ENCODE measurements at places on chromosomes 3 and 15. TPM values are rescaled to one million over a fixed set of nuclear protein-coding genes. Genes with fewer than 3 reads are reported as not detected.
A peak's percentile ranks its signal among the peaks of the same experiment; 100 is the strongest.

GRCh38 chr3:128997486-128998133, 3.5 kb upstream of the EFCC1 start:
- DNase-seq, result no peak

GRCh38 chr3:194483850-194484249, 3.0 kb downstream of the ATP13A3 start:
- no peak for DNase-seq

Gene LPCAT4
- 144 TPM for total RNA-seq

Gene SLCO2A1
- total RNA-seq, result 67.7 TPM

DNA sequence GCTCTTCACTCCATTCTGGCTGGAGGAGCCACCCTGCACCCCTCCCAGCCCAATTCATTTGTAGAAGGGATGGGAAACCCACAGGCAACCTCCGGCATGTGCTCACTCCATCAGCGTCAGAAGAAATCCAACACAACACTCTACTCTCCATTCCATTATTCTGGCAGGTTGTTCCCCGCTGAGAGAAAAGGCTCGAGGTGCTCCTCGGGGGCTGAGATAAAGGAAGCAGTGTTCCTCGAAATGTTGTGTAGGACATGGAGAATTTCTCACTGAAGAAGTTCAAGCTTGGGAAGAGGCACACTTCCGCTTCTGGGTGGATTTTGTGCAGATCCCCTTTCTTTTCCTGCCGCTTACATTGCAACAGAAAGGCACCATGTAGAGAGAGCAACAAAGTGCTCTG, 355.0 kb upstream of the CFAP20DC start:
- no peak for DNase-seq

- DNase-seq, result peak; percentile 84
Observed at GRCh38 chr15:63501256-63502089, 2.9 kb upstream of the USP3 start.

Gene ZNF385D
- total RNA-seq, result 2.8 TPM

Gene SLC6A20
- 2.4 TPM for total RNA-seq

DNA sequence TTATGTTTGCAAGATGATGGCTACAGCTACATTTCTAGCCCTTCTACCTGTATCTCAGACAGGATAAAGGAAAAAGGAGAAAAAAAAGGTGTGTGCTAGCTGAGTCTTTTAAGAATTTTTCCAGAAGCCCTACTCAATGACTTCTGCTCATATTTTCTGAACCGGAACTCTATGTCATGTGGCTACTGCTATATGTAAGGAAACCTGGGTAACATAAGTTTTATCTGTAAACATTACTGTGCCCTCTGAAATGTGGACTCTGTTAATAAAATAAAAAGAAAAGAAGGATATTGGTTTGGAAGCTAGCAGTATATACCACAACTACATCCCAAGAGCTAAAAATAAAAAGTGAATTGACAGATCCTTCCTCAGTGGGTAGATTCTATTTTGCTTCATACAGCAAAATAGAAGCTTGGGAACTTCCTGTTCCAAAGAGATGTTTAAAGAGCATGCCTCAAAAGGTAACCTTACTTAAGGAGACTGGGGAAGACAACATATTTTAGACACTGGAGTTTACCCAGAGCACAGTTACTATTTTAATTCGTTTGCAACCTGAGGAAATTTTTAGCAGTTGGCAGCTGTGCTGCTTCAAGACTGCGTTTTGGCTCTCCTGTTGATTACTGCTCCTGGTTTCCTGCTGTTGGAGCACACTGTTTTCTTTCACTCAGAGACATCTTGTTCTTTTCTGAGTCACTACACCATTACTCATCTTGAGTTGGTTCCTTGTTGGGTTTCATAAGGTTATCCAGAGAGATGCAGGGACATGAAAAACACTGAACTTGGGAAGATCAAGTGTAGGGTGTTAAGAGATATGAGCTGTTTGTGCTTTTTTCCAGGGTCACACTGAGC, 280.7 kb downstream of the NFKBIZ start:
- no peak for DNase-seq

DNA sequence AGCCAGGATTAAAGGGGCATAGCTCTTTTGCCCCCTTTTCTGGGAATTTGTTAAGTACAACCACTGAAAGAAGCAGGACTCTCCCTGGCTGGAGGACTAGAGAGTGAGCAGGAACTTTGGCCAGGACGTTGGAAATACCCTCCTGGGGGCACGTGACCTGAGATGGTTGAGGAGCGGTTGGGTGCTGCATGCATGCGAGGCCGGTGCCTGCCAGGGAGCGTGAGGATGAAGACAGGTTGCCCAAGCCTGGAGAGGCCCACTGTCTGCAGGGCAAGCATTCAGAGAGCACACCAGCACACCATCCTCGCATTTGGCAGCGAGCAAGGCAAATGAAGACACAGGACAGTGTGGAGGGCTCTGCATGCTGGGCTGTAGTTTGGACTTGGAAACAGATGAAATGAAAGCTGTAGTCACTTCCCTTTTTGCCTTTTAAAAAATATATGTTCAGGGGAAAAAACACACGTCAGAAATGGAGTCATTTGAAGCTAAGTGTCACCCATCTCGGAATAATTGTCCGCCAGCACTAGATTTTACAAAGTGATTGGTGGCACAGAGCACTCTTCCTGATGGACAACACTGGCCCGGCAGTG, 217.6 kb downstream of the SLCO3A1 start:
- DNase-seq, result peak; percentile 38

Gene IMPG2
- total RNA-seq, result 0.22 TPM

DNA sequence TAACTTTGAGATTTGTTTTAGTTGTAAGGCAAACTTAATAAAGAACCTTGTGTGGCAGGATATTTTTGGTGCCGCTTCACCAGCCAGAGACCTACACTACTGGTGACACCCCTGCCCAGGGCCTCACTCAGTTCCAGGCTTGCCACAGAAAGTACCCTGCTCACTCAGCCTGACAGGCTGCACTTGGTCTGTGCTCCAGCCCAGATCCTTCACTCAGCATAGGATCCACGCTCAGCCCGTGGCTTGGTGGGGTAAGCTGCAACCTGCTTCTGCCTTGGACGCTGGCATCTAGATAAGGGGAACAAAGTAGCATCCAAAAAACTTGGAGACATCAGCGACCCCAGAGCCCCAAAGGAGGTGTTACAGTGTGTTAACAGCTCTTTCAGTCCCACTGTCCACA, 825.5 kb downstream of the EPHA3 start:
- no peak for DNase-seq

Gene GP9
- total RNA-seq, result not detected

GRCh38 chr3:49500732-49501609, 30.9 kb downstream of the DAG1 start:
- no peak for DNase-seq

Gene ANKUB1
- total RNA-seq, result not detected

DNA sequence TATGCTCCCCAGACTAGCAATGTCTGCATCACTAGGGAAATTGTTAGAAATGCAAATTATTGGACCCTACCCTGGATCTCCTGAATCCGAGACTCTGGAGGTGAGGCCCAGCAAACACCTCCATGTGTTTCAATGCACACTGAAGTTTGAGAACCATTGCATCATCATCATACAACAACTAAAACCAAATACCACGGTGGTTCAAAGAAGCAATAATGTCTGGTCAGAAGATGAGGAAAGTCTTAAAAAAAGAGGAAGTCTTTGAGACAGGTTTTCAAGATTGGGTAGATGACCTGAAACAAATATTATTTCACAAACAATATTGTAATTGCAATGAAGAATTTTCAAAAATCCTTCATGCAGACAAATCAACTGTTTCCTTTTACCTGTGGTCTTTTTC, 60.3 kb upstream of the TRA2B start:
- DNase-seq, result no peak

GRCh38 chr3:71447197-71447596, 136.3 kb downstream of the FOXP1 start:
- DNase-seq, result no peak

DNA sequence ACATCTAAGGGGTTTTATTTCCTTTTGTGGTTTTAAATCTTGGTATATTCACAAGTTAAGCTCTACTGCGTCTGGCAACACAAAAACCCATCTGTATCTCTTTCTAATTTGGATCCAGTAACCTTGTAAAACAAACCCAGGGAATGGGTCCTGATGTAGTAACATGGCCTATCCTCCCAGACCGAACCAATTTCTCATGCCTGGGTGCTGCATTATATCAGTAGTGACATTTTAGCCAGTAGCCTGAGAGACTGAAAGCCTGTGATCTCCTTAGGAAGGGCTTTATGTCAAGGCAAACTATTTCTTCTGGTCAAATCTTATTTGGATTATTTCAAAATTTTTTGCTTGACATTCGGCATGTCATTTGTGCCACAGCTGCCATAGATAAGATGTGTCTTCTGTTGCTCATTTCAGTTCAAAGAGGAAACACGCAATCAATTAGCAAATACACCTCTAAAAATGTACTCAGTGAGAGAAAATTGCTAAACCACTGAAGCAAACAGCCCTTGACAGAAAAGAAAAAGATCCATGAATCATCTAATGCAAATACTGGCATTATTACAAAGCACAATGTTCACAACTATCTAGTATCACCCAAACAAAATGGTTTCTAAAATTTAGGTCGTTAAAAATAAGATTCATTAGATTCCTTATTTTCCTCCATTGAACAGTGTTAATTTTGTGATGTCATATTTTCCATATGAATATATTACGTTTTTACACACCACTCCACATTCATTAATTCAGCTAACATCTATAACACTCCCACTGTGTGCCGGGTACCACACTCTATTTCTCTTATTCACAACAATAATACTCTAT, 4.0 kb downstream of the NPTN start:
- DNase-seq, result no peak

GRCh38 chr3:59364496-59364895, 314.7 kb upstream of the CFAP20DC start:
- DNase-seq, result no peak

GRCh38 chr15:48414015-48414414, 82.8 kb downstream of the DUT start:
- DNase-seq, result no peak

GRCh38 chr3:140153736-140154135, 218.8 kb downstream of the CLSTN2 start:
- DNase-seq, result no peak

Gene APBA2
- 0.69 TPM for total RNA-seq

Gene TM4SF4
- total RNA-seq, result 0.14 TPM

Gene RBP2
- total RNA-seq, result 0.76 TPM

Gene RTP3
- not detected for total RNA-seq

DNA sequence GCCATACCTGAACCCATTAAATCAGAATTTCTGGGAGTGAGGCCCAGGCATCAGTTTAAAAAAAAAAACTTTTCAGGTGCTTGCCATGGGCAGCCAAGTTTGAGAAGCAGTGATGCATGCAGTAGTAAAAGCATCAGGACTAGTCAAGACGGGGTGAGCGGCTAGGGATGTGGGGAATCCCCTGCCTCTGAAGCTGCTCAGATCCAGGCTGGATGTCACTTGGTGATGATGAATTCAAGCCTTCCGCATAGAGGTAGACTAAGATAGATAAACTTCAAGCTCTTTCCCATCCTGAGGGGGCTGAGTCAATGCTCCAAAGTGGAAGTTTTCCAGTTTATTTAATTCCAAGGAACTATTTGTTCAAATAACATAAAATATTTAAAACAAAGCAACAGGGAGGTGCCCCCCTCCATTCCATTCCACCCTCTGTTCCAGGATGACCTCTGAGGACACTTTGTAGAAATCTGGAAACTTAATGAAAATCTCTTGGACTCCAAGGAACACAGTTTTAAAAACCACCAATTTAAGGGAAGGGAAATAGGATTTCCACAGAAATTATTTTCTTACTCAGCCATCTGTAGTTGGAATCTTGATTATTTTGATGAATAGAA, 100.4 kb upstream of the NR2E3 start:
- no peak for DNase-seq

GRCh38 chr15:59936741-59937140, 67.4 kb upstream of the FOXB1 start:
- DNase-seq, result no peak

- no peak for DNase-seq
Observed at GRCh38 chr3:188624828-188625227, 470.9 kb downstream of the LPP start.

DNA sequence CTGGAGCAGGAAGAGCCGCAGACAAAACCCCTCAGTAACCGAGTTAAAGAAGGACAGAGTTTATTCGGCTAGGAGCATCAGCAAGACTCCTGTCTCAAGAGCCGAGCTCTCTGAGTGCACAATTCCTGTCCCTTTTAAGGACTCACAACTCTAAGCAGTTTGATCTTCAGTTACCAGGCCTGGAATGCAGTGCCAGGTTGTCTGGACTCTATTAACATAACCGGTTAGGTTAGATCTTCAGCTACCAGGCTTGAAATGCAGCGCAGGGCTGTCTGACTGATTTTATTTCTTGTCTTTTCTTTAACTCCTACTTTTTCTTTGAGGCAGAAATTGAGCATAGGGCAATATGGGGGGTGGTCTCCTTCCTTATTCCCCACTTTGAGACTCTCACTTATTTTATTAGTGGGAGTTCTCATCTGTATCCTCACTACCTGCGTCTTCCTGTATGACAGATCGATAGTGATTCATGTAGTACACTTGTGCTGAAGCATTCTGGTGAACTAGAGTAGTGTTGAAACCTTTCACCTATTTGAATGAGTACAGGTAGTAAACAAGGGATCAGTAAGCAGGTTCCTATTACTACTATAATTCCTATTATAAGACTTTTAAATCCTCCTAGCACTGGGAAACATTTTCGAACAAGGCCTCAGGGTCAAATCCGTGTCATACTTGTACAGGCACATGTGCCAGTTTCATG, 325.0 kb downstream of the CGGBP1 start:
- no peak for DNase-seq

GRCh38 chr3:182509844-182510460, 283.4 kb upstream of the ATP11B start:
- no peak for DNase-seq

GRCh38 chr3:43328653-43329052, 42.3 kb downstream of the SNRK start:
- DNase-seq, result no peak
